ENCODE measurements at places on chromosomes 2 and 18.

DNA sequence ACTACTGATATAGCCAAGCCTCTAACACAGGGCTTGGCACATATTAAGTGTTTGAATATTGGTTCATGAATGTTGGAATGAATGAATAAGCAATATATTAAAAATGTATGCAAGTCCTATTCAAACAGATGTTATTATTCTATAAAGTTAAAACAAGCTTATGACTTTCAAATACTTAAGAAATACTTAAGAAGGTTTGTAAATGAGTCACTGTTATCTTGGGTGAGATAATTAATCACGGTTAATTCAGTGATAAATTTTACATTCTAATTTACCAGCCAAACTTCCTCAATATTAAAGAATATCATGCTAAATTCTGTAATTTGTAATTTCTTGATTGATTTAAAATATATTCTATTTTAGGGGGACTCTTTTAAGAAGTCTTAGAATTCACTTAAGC lies 74.8 kb downstream of the RBMS1 start:
- no peak for DNase-seq

DNA sequence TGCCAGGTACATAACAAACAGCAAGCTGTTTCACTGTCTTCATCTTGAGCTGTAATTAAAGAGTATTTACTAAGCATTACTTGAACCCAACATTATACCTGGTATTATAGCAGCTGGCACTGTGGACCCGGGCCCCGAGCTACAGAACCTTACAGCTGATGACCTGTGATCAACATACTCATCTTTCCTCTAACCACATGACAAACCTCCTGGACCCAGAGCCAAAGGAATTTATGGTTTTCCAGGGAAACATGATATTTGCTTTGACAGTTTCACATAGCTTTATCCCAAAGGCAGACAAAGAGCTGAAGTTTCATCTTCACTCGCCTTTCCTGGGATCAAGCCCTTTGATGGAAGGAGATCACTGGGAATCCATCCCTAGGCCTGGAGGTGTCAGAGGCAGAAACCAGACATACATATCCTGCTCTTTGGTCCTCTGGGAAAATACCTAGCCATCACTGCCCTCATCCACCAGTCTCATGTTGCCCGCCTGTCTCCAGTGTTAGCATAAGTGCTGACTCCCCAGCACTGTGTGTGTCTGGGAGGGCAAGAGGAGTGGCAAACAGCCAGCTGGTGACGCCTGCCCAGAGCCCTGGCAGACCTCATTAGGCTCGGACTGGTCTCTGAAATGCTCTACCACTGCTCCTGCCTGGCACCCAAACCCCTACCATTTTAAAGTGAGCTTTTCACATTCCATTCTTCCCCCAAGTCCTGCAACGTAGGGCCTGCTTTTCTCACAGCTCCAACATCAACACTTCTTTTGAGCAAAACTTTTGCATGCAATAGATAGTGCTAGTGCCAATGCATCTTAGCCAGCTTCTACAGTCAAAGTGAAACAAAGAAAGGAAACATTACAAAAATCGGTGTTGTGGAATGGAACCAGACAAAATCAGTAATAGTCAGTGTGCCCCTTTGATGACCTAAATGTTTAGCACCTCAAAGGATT lies 138.8 kb upstream of the CTAGE1 start:
- DNase-seq, result no peak

- DNase-seq, result no peak
Measured at GRCh38 chr2:152411154-152411553, 76.2 kb downstream of the FMNL2 start.

DNA sequence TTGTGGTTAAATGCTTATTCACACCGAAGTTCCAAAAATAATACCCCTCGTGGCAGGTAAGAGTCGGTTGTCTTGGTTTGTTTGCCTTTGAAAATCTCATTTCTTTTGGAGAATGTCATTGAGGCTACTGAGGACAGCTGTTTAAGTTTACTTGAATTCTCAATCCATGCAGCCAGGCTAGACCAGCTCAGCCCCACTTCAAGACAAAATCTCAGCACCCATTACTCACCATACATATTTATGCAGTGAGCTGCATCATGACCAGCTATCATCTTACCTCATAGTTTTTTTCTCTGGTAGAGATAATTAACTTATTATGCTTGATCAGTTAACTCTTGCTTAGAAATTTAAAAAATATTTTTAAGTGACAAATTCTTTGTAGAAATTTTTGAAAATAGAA lies 115.9 kb downstream of the HAUS1 start:
- no peak for DNase-seq

GRCh38 chr18:32472841-32473240 lies 2.2 kb upstream of the GAREM1 start:
- DNase-seq, result no peak

- no peak for DNase-seq
Measured at GRCh38 chr2:191265311-191266170, 20.3 kb downstream of the MYO1B start.

GRCh38 chr2:176702131-176702530 lies 432.9 kb downstream of the MTX2 start:
- DNase-seq, result no peak

DNA sequence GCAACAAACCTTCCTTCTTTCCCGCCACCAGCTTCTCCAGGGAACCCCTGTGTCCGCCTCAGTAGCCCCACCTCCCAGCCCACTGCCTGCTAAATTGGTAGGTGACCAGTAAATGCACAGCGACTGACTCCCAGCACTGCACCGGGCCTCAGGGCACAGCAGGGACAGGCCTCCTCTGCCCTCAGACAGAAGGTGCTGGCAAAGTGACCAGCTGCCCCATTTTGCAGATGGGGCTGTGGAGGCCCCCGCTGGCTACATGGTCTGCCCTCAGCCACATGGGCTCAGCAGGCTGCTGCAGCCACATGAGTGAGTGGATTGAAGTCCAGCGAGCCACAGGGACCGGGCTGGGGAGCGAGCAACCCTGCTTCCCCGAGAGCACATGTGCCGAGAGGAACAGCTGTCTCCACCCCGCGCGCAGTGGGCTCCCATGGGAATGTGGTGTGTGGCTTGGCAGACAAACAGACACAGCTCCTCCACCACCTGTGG lies 7.8 kb upstream of the NPPC start:
- no peak for DNase-seq

DNA sequence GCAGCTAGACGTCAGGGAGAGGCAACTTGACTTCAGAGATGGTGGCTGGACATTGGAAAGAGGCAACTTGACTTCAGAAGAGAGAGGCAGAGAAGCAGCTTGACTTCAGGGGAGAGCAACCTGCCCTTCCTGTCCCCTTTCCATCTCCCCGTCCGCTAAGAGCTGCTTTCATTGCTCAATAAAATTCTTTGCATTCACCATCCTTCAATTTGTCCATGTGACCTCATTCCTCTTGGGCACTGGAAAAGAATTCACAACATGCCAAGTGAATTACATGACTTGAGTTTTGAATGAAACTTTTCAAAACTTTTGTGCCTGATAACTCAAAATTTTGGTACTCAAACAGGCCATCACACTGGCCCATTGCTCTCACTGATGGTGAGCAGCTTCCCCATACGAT lies 158.9 kb downstream of the DPP4 start:
- DNase-seq, result no peak

- no peak for DNase-seq
Measured at GRCh38 chr2:230902180-230902899, 22.7 kb downstream of the GPR55 start.

- no peak for DNase-seq
Measured at GRCh38 chr2:43228756-43229659, 2.6 kb upstream of the ZFP36L2 start.

GRCh38 chr18:58231930-58232329 lies 187.9 kb downstream of the NEDD4L start:
- DNase-seq, result no peak

GRCh38 chr2:119276864-119277263 lies 53.2 kb downstream of the STEAP3 start:
- no peak for DNase-seq

DNA sequence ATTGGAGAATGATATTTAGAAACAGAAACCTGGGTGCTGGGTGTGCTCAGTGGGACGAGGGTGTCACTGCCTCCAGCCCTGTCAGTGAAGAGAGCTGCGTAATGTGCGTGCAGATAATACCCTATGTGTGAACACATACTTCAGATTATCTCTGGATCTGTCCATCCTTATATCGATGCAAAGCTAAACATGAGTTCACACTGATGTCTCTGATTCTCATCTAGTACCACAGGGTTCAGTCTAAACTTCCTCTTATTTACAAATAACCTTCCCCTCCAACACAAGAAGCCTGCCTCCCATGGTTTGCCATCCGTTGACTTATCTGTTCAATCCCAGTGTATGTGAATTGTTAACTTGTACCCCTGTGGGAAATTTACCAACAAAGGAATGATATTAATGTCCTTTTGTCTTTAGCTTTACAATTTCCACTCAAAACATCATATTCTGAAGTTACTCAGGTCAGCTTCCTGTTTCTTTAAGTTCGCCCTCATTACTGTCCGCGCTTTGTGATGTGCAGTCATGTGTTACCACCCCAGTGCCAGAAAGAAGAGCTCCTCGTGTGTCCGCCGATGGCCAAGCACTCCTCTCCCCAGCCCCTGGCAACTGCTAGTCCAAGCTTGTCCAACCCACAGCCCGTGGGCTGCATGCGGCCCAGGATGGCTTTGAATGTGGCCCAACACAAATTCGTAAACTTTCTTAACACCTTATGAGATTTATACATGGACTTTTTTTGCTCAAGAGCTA lies 108.2 kb downstream of the RTP5 start:
- DNase-seq, result no peak
